ENCODE measurements at places on chromosomes 1 and 21. TPM values are rescaled to one million over a fixed set of nuclear protein-coding genes. Genes with fewer than 3 reads are reported as not detected.

Gene FCRL1
- 111 TPM for total RNA-seq

Gene P3R3URF
- total RNA-seq = not detected

Gene MPL
- total RNA-seq = not detected

DNA sequence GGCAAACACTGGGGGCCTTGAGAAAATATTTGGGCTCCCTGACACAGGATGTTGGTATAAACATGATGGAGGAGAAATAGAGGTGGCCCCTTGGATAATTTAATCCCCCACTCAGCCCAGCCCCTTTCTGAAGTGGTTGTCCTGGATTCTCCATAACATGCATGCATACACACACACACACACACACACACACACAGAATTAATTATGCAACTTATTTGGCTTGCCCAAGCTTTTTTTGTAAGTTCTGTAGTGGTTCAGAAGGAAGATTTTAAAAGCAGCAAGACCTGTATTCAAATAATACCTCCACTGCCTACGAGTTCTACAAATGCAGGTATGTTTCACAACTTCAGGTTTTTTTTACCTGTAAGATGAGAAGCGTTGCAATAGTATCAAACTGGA, 15.0 kb downstream of the ATF3 start:
- no peak for DNase-seq
- H3K4me3 ChIP-seq = no peak overlapping the region
- H3K27ac ChIP-seq = no peak overlapping the region

Gene TSACC
- 0.44 TPM for total RNA-seq

GRCh38 chr1:59718989-59719360, 95.8 kb upstream of the HOOK1 start:
- no peaks in the 10 kb centered on the region for H3K36me3 ChIP-seq
- DNase-seq = no peak
- H3K4me1 ChIP-seq = no peaks in the 10 kb centered on the region
- no peak overlapping the region for H3K27ac ChIP-seq
- H3K4me3 ChIP-seq = no peak overlapping the region

Gene TRNAU1AP
- 36.9 TPM for total RNA-seq

GRCh38 chr1:154838988-154839387, 31.1 kb downstream of the KCNN3 start:
- H3K36me3 ChIP-seq = no peaks in the 10 kb centered on the region
- no peak for DNase-seq
- no peak overlapping the region for H3K4me3 ChIP-seq

- no peak overlapping the region for H3K27ac ChIP-seq
- no peak for DNase-seq
- H3K27me3 ChIP-seq = peaks cover 8% of the 10 kb centered on the region
Observed at GRCh38 chr1:42165511-42166210, 1.1 kb upstream of the GUCA2A start.

GRCh38 chr1:164771041-164771618, 212.1 kb downstream of the PBX1 start:
- H3K27ac ChIP-seq = no peak overlapping the region
- no peak for DNase-seq
- H3K4me3 ChIP-seq = no peak overlapping the region
- H3K27me3 ChIP-seq = no peaks in the 10 kb centered on the region
- no peaks in the 10 kb centered on the region for H3K36me3 ChIP-seq

DNA sequence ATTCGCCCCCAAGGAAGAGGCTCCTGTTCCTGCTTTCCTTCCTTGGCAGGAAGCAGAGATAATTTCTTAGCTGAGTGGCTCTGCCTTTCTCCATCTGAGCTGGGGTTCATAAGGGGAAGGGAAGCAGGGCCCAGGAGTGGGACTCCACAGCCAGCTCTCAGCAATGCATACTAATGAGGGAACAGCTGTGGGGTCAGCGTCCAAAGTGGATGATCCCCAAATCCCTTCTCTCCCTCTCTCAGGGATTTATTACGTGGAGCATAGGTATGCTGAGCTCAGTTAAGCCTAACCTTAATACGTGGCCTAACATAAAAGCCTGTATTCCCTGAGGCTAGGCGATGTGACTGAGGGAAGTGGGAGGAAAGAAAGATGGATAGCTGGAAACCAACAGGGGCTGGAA, 87.3 kb upstream of the CTTNBP2NL start:
- no peak for DNase-seq
- H3K4me3 ChIP-seq = no peak overlapping the region
- H3K36me3 ChIP-seq = no peaks in the 10 kb centered on the region
- no peak overlapping the region for H3K27ac ChIP-seq
- no peaks in the 10 kb centered on the region for H3K4me1 ChIP-seq
- peaks cover 24% of the 10 kb centered on the region for H3K27me3 ChIP-seq

Gene CD5L
- 0.20 TPM for total RNA-seq

Gene TNFSF4
- 6.9 TPM for total RNA-seq

Gene IARS2
- total RNA-seq = 41.9 TPM

DNA sequence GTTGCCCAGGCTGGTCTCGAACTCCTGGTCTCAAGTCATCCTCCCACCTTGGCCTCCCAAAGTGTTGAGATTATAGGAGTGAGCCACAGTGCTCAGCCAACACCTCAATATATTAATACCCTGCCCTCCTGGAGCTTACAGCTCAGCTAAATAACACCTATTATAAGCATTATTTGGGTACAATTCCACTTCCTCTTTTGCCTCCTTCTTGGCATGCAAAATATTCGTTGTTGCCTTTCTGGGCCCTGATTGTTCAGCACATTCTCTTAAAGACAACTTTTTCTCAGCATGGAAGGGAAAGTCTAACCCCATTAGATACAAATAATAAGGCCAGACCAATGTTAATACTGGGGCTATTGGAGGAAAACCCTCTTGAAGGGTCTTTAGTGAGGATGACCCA, 2.8 kb downstream of the PAQR7 start:
- peak overlapping the region; percentile 21 for H3K27ac ChIP-seq
- H3K4me1 ChIP-seq = peaks cover 35% of the 10 kb centered on the region
- H3K36me3 ChIP-seq = no peaks in the 10 kb centered on the region
- no peaks in the 10 kb centered on the region for H3K27me3 ChIP-seq
- H3K4me3 ChIP-seq = no peak overlapping the region
- DNase-seq = no peak
